MCF 10A (cell line): ENCODE measurements at places on chromosomes 2 and 18. TPM values are rescaled to one million over a fixed set of nuclear protein-coding genes. Genes with fewer than 3 reads are reported as not detected.

The SLC66A3 gene
- 3.7 and 5.0 TPM in 2 replicates for total RNA-seq

The SLC23A3 gene
- 1.7 and 2.6 TPM in 2 replicates for total RNA-seq

The CDH2 gene
- total RNA-seq, result 14.6 and 15.1 TPM in 2 replicates

The TNFAIP6 gene
- total RNA-seq, result 1.8 and 3.7 TPM in 2 replicates

The RAB27B gene
- 32.2 and 73.5 TPM in 2 replicates for total RNA-seq

The ABCG8 gene
- not detected in 2 replicates for total RNA-seq

The TMEM198 gene
- total RNA-seq, result 5.3 and 6.3 TPM in 2 replicates

The ANKRD36C gene
- total RNA-seq, result 14.5 TPM in 2 replicates

The TCF7L1 gene
- 0.81 and 1.1 TPM in 2 replicates for total RNA-seq

The CYS1 gene
- not detected in 2 replicates for total RNA-seq

The GAL3ST2 gene
- 0.37 TPM in 1 of 2 replicates, not detected in the other for total RNA-seq

The SAG gene
- not detected in 2 replicates for total RNA-seq

The RAB6C gene
- not detected in 2 replicates for total RNA-seq

The CDH19 gene
- total RNA-seq, result not detected in 2 replicates

The COL3A1 gene
- not detected in 2 replicates for total RNA-seq

The ITPRIPL1 gene
- not detected in 2 replicates for total RNA-seq

The LIMS4 gene
- 1.5 and 1.7 TPM in 2 replicates for total RNA-seq

The AFF3 gene
- total RNA-seq, result 0.42 and 1.0 TPM in 2 replicates

The AOX1 gene
- 54.0 and 76.6 TPM in 2 replicates for total RNA-seq

The PLGLB2 gene
- 1.1 and 1.3 TPM in 2 replicates for total RNA-seq

The PAX3 gene
- total RNA-seq, result not detected in 2 replicates

The ERFE gene
- total RNA-seq, result 14.5 and 18.1 TPM in 2 replicates

The VAMP8 gene
- total RNA-seq, result 49.9 and 56.0 TPM in 2 replicates

The BIRC6 gene
- 69.6 and 81.1 TPM in 2 replicates for total RNA-seq

The SCN3A gene
- total RNA-seq, result not detected in 2 replicates

The CCDC74A gene
- total RNA-seq, result 0.32 and 1.1 TPM in 2 replicates

The CAVIN2 gene
- total RNA-seq, result 14.7 and 16.4 TPM in 2 replicates

The SERPINB4 gene
- not detected in 2 replicates for total RNA-seq

The TGFBRAP1 gene
- 16.8 and 19.3 TPM in 2 replicates for total RNA-seq

The GCC2 gene
- 29.8 and 39.7 TPM in 2 replicates for total RNA-seq

The CPLX4 gene
- total RNA-seq, result not detected in 2 replicates

The ITGA4 gene
- total RNA-seq, result 0.19 and 0.42 TPM in 2 replicates

The NXPH2 gene
- not detected in 2 replicates for total RNA-seq

The CLEC4F gene
- not detected in 2 replicates for total RNA-seq

The TMEM37 gene
- total RNA-seq, result 0.17 TPM in 1 of 2 replicates, not detected in the other
